Stimulated activated naive B cell treated with anti-CD40 and anti-IgM and Interleukin-4, amounts not matched to agents 10 μg/mL and 1 μg/mL and 100 μg/mL, for 72 hours (primary cell): ENCODE measurements at places on chromosomes 16 and 17.
A peak's percentile ranks its signal among the peaks of the same experiment; 100 is the strongest.

DNA sequence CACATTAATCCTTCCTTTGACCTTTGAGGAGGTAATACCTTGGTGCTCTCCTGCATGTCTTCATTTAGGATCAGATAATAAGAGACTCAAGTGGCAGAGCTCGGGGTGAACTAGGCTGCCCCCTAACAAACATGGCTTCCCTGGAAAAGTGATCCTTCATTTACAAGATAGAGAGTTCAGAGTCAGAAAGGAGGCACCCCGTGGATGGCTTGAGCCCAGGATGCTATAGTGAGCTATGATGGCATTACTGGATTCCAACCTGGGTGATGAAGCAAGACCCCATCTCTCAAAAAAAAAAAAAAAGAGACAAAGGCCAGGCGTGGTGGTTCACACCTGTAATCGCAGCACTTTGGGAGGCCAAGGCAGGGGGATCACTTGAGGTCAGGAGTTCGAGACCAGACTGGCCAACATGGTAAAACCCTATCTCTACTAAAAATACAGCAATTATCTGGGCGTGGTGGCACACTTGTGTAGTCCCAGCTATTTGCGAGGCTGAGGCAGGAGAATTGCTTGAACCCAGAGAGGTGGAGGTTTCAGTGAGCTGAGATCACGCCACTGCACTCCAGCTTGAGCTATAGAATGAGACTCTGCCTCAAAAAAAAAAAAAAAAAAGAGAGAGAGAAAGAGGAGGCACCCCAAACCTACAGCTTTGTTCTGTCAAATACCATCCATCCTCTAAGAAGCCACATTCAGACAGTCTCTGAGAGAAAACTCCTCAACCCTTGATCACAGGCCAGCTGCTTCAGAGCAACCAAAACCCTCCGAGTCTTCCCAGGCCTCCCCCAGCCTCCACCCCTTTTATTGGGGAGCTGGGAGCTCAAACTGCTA lies 7.4 kb downstream of the FAM117A start:
- H3K36me3 ChIP-seq = peaks cover 21% of the 10 kb centered on the region
- DNase-seq = no peak
- no peak overlapping the region for H3K4me3 ChIP-seq
- H3K27me3 ChIP-seq = no peaks in the 10 kb centered on the region
- no peak overlapping the region for H3K27ac ChIP-seq

DNA sequence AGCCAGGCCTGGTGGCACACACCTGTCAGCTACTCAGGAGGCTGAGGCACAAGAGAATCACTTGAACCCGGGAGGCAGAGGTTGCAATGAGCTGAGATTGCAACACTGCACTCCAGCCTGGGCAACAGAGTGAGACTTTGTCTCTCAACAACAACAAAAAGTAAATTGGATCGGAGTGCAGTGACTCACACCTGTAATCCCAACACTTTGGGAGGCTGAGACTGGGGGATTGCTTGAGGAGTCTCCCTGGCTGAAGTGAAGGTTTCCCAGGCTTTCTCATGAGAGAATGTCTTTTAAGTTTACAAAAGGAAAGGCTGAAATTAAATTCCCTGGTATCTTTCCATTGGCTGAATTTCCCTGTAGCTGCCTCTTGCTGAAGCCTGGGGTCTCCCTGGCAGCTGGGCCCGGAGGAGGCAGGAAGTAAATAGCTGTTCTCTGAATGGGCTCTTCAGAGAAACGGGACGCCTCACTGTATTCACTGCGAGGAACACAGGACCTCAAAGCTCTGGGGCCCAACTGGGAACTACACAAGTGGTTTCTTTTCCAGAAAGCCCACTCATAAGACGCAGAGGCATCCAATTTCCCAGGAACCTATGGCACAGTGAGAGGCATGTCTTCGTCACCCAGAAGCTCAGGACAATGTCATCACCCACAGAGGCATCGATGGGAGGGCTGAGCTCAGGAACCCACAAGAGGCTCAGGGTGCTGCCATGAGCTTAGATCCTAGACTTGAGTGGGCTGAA lies 77.4 kb upstream of the SMURF2 start:
- H3K27ac ChIP-seq = no peak overlapping the region
- H3K4me1 ChIP-seq = peaks cover 4% of the 10 kb centered on the region
- no peak overlapping the region for H3K4me3 ChIP-seq
- H3K36me3 ChIP-seq = no peaks in the 10 kb centered on the region

DNA sequence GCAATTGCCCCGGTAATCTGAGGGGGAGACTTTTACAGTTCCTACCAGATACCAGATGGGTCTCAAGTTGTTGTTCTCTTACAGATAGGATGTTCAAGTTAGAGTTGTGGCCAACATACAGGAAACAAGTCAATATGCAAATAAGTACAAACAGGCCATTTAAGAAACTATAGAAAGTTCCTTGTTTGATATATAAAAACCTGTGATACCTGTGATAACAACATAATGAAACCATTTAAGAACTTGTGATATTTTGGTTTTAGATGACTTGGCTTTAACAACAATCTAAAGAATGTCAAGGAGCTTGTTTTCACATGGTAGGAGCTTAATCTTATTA lies 16.8 kb downstream of the CDR2 start:
- peaks cover 14% of the 10 kb centered on the region for H3K36me3 ChIP-seq
- H3K4me3 ChIP-seq = no peak overlapping the region
- H3K27ac ChIP-seq = no peak overlapping the region

- no peak overlapping the region for H3K27ac ChIP-seq
- H3K4me3 ChIP-seq = no peak overlapping the region
- H3K36me3 ChIP-seq = peaks cover 23% of the 10 kb centered on the region
- H3K27me3 ChIP-seq = peaks cover 9% of the 10 kb centered on the region
- no peak for DNase-seq
- H3K4me1 ChIP-seq = peaks cover 57% of the 10 kb centered on the region
Observed at GRCh38 chr16:66930189-66930588, 4.0 kb downstream of the CIAO2B start.

- no peaks in the 10 kb centered on the region for H3K36me3 ChIP-seq
- no peak overlapping the region for H3K4me3 ChIP-seq
- peaks cover 61% of the 10 kb centered on the region for H3K27me3 ChIP-seq
- no peak overlapping the region for H3K27ac ChIP-seq
Observed at GRCh38 chr17:19578545-19578944, 44.9 kb downstream of the SLC47A1 start.

DNA sequence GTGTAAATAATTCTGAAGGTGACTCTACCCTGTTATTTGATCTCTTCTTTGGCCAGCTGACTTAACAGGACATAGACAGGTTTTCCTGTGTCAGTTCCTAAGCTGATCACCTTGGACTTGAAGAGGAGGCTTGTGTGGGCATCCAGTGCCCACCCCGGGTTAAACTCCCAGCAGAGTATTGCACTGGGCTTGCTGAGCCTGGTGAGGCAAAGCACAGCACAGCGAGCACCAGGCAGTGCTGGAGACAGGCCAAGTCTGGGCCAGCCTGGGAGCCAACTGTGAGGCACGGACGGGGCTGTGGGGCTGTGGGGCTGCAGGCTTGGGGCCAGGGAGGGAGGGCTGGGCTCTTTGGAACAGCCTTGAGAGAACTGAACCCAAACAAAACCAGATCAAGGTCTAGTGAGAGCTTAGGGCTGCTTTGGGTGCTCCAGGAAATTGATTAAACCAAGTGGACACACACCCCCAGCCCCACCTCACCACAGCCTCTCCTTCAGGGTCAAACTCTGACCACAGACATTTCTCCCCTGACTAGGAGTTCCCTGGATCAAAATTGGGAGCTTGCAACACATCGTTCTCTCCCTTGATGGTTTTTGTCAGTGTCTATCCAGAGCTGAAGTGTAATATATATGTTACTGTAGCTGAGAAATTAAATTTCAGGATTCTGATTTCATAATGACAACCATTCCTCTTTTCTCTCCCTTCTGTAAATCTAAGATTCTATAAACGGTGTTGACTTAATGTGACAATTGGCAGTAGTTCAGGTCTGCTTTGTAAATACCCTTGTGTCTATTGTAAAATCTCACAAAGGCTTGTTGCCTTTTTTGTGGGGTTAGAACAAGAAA lies 5.1 kb downstream of the STH start:
- H3K36me3 ChIP-seq = no peaks in the 10 kb centered on the region
- no peak for DNase-seq
- H3K4me1 ChIP-seq = no peaks in the 10 kb centered on the region

- H3K4me3 ChIP-seq = peak overlapping the region; percentile 82
- DNase-seq = peak; percentile 33
- H3K36me3 ChIP-seq = peaks cover 30% of the 10 kb centered on the region
- H3K27ac ChIP-seq = peak overlapping the region; percentile 31
- H3K4me1 ChIP-seq = peaks cover 13% of the 10 kb centered on the region
- no peaks in the 10 kb centered on the region for H3K27me3 ChIP-seq
Observed at GRCh38 chr16:81035975-81036750, 521 bp downstream of the ATMIN start.

DNA sequence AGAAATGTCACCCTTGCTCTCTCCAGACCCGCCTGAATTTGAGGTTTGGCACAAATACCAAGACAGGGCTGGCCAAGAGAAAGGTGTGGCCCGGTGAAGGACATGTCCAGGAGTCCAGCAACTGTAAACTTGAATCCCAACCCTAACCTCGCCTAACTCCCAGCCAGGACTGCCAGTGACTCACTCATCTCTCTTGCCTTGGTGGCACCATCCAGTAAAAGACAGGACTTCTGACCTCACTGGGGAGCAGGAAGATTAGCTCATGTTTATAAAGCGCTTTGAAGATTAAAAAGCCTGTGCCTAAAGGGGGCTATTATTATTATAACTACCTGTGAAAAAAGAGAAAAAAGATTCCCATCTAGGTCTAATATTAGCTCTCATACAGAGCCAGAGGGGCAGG lies 335.3 kb downstream of the SOX9 start:
- H3K27me3 ChIP-seq = no peaks in the 10 kb centered on the region
- H3K4me3 ChIP-seq = no peak overlapping the region
- H3K27ac ChIP-seq = no peak overlapping the region
- no peak for DNase-seq
- no peaks in the 10 kb centered on the region for H3K4me1 ChIP-seq
- H3K36me3 ChIP-seq = no peaks in the 10 kb centered on the region

DNA sequence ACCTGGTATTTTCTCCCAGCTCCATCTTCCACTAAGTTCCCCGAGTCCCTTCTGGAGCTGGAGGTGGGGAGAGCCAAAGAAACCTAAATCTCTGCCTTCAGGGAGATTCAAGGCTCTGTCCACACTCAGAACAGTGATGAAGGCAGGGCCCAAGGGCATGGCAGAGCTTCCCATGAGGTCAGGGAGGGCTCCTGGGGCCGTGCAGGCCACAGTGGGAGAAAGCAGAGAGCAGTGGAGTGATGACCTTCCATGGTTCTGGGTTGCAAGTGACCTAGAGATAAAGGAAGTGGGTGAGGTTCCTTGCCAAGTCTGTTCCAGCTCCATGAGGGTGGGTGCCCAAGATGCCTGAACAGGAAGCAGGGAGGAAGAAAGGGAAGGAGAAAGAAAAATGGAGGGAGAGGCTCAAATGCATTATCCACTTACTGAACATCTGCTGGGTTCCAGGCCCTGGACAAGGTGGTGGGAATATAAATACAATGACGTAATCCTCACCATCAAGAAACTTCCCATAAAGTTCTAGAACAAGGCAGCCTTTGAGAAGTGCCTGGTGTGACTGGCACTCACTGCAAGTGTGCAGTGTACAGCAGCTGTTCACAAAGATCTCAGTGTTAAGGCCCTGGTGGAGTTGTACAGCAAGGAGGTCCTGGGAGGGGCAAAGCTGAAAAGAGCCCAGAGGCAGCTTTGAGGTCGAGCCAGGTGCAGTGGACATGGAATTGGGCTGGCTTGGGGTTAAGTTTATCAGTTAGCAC lies 13.3 kb downstream of the TBKBP1 start:
- no peaks in the 10 kb centered on the region for H3K27me3 ChIP-seq
- H3K4me3 ChIP-seq = no peak overlapping the region
- H3K4me1 ChIP-seq = peaks cover 57% of the 10 kb centered on the region
- no peak for DNase-seq

GRCh38 chr17:27657620-27658019 lies 26.6 kb downstream of the LGALS9 start:
- no peak overlapping the region for H3K4me3 ChIP-seq
- no peak overlapping the region for H3K27ac ChIP-seq
- no peaks in the 10 kb centered on the region for H3K36me3 ChIP-seq
- H3K27me3 ChIP-seq = peaks cover 12% of the 10 kb centered on the region
- DNase-seq = no peak

- no peak overlapping the region for H3K27ac ChIP-seq
- DNase-seq = no peak
- peaks cover 6% of the 10 kb centered on the region for H3K4me1 ChIP-seq
- peaks cover 27% of the 10 kb centered on the region for H3K36me3 ChIP-seq
- H3K4me3 ChIP-seq = no peak overlapping the region
Observed at GRCh38 chr17:75173526-75173925, 9.2 kb downstream of the SUMO2 start.

DNA sequence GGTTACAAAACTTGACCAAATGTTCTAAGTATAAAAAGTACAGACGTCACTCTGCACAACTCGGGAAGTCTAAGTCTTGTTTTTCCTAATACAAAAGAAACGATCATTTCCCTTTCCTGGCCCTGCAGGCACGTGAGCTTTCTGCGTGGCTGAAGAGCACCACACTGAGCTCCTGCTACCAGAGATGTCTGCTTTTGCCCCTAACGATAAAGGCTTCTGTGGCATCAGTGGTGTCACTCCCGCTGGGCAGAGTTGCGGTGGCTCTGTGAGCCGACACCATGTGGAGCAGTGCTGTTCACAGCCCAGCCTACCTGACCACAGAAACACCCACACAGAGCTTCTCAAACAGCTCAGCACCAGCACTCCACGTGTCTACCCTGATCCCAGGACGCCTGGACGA lies 20.5 kb downstream of the EMC8 start:
- H3K27me3 ChIP-seq = no peaks in the 10 kb centered on the region
- peak overlapping the region; percentile 56 for H3K27ac ChIP-seq
- DNase-seq = no peak
- peaks cover 69% of the 10 kb centered on the region for H3K36me3 ChIP-seq
- H3K4me3 ChIP-seq = no peak overlapping the region

GRCh38 chr16:89374393-89374960 lies 115.9 kb downstream of the ANKRD11 start:
- H3K4me3 ChIP-seq = peak overlapping the region; percentile 57
- H3K36me3 ChIP-seq = peaks cover 60% of the 10 kb centered on the region
- H3K27me3 ChIP-seq = no peaks in the 10 kb centered on the region
- H3K4me1 ChIP-seq = peaks cover 95% of the 10 kb centered on the region
- peak overlapping the region; percentile 77 for H3K27ac ChIP-seq

DNA sequence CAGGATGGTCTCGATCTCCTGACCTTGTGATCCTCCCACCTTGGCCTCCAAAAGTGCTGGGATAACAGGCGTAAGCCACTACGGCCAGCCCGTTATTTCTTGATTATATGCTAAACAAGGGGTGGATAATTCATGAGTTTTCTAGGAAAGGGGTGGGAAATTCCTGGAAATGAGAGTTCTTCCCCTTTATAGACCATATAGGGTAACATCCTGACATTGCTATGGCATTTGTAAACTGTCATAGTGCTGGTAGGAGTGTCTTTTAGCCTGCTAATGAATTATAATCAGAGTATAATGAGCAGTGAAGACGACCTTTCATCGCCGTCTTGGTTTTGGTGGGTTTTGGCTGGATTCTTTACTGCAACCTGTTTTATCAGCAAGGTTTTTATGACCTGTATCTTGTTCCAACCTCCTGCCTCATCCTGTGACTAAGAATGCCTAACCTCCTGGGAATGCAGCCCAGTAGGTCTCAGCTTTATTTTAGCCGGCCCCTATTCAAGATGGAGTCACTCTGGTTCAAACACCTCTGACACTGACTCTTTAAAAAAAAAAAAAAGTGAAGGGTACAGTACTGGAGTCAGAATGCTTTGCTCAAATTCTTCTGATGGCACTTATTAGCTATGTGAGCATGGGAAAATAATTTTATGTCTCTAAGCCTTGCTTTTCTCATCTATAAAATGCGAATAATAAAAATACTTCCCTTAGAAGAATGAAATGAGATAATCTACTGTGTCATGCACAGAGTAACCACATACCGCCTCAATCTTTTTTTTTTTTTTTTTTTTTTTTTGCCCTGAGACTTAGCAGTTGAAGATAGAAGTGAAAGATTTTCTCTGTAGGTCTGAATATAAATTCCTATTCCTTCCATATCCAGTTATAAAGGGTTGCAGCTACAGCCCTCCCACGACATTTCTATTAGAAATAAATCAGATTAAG lies 5.1 kb upstream of the CALCOCO2 start:
- no peak for DNase-seq
- H3K4me3 ChIP-seq = no peak overlapping the region
- peaks cover 7% of the 10 kb centered on the region for H3K27me3 ChIP-seq
- peaks cover 3% of the 10 kb centered on the region for H3K4me1 ChIP-seq
